ENCODE measurements at places on chromosomes 11 and 22.
A peak's percentile ranks its signal among the peaks of the same experiment; 100 is the strongest.

GRCh38 chr22:22954656-22955055 lies 67.0 kb downstream of the IGLL5 start:
- peak; percentile 24 for DNase-seq

DNA sequence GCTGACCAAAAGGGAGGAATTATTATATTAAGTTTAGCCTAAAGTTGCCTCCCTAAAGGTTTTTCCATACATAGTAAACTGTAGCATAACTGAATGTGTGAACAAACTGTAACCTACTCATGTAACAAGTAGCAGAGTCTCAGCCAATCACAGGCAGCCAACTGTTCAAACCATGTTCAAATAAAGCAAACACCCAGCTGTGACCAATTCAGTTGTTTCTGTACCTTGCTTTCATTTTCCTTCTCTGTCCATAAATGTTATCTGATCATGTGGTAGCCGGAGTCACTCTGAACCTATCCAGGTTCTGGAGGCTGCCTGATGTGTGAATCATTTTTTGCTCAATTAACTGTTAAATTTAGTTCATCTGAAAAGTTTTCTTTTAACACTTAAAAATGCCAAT lies 373.5 kb downstream of the GUCY1A2 start:
- DNase-seq = no peak

- no peak for DNase-seq
These were observed 1.3 kb downstream of the FAR1 start for GRCh38 chr11:13669544-13670488.

- DNase-seq = no peak
These were observed 269.1 kb downstream of the TBC1D22A start for GRCh38 chr22:47031628-47031915.

DNA sequence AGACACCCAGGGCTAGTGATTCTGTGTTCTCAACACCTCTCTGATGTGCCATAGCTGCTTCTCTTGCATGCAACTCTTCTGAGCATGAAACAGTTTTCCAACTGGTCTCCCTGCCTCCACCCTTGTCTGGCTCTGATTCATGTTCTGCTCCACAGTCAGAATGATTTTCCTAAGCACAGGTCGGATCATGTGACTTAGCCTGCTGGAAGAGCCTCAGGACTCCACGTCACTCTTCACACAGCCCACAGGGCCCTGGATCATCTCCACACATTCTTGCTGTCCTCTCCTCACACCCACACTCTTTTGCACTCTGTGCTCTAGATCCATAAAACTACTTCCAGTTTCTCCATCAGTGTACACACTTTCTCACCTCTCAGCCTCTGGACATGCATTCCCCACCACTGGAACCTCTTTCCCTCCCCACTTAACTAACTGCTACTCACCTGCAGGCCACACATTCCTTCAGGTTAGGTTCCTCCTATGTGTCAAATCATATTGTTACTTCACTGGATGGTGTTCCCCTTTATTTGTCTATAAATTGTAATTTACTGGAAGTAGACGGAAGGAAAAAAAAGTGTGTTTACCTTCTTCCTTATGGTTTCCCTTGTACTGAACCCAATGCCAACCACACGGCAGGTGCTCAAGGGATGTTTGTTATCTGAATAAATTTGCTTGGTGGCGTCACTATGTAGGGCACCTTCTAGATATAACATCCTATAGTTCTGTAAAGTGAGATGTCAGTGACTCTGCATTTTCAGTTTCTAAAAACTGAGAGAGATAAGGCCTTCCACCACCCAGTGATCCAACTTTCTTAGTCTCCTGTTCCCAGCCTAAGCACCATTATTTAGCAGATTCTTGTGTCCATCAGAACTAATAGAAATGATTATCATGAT lies 133.7 kb downstream of the ETS1 start:
- DNase-seq = no peak

- DNase-seq = peak; percentile 21
These were observed 2.9 kb upstream of the GGT5 start for GRCh38 chr22:24247564-24248344.

GRCh38 chr11:58059007-58059350 lies 28.2 kb downstream of the OR6Q1 start:
- DNase-seq = no peak

DNA sequence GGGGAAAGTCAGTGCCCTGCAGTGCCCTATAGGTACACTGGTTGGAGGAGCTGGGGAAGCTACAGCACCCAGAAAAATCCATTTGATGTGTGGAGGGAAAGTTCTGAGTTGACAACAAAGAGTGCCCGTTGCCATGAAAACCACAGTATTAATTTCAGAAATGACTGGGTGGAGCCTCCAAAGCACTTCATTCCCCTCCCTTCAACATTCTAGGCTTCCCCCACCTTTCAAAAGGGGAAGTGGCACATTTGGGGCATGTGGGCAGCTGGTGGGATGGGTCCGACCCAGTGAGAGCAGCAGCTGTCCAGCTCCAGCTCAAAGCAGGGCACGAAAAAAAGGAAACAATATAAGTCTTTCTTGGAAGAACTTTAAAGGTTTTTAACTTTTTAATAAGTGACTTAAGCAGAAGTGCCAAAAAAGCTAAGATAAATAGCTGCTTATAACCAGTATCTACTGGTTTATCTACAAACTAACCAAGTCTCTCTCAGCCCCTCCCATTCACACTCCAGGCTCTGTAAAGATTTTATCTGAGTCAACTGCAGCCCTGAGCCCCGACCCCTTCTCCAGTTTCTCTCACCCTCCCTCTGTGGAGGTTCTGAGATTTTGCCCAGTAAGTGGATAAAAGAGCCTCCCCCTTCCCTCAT lies 9.0 kb upstream of the AHNAK start:
- DNase-seq = peak; percentile 95

DNA sequence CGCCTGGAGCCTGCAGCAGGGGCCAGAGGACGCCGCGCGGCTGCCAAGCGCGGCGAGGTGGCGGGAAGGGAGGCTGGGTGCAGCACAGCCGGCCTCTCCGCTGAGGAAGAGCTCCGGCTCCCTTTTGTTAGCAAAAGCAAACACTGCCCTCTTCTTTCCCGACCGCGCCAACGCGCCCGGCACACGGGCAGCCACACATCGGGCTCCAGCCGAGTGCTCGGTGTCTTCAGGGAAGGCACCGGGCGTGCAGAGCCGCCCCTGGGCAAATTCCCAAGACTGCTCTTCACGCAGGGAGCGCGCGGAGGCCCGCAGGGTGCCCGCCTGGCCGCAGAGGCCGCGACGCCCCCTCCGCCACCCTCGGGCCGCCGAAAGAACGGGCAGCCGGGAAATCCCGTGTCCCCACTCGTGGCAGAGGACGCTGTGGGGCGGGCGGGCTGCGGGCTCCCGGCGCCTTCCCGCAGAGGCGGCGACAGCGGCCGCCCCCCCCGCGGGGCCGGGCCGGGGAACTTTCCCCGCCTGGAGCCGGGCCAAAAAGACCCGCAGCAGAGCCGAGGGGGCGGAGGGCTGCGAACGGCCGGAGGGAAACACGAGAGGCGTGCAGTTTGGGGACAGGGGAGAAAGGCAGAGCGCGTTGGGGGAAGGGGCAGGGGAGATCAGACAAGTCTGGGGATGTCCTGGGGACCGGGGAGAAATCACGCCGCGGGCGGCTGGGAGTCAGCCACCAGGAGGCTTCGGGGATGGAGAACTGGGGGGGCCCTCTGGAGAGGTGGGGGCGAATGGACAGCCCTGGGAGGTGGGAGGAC lies 931 bp downstream of the CADM1 start:
- DNase-seq = no peak

DNA sequence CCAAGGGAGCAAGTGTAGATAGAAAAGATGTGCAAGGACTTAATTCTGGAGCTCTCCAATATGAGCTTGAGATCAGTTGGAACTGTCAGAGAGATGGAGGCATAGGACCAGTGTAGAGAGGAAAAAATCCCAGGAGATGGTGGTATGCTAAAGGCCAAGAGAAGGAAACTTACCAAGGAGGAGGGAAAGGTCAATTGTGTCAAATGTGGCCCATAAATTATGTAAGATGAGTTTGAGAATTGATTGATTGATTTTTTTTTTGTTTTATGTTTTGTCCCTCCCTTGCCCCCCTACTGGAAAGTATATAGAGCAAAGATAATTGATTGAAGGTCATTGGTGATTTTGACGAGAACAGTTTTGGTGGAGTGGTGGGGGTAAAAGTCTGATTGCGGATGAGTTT lies 2.8 kb upstream of the USP2 start:
- no peak for DNase-seq

DNA sequence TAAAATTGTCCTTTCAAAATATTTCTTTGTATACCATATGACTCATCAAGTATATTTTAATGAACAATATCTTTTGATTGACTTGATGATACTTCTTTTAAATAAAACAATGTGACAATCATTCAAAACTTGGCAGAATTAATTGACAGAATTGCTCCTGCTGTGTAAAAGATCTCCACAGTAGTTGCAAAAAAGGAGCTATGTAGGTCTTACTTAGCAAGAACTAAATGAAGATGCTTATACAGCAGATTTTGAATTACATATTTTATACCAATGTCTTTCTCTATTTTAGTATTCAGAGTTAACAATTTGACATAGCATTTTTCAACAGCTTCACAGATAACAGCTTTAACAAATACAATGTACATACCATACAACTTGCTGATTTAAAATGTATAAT lies 144.9 kb downstream of the DYNC2H1 start:
- no peak for DNase-seq

DNA sequence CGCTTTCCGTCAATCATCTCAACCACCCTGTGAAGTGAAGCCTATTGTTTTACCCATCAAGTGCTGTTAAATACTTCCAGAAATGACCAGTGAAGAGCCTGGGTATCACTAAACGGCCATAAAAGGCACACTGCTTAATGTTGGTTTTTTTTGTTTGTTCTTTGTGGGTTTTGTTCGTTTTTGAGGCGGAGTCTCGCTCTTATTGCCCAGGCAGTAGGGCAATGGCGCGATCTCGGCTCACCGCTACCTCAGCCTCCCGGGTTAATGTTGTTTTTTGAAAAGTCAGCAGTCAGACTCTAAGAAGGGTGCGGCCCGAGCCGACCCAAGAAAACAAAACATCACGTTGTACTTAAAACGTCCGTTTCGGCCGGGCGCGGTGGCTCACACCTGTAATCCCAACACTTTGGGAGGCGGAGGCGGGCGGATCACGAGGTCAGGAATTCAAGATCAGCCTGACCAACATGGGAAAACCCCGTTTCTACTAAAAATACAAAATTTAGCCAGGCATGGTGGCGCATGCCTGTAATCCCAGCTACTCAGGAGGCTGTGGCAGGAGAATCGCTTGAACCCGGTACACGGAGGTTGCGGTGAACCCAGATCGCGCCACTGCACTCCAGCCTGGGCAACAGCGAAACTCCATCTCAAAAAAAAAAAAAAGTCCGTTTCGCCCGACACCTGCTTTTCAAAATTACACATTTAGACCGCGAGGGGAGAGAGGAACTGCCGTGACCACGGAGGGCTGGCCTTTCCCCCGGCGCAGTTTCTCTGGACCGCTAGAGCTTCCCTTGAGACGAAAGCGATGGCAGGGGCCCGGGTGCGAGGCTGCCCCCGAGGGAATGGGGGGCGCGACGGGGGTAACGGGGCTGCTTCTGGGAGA lies 714 bp downstream of the CD59 start:
- peak; percentile 38 for DNase-seq

DNA sequence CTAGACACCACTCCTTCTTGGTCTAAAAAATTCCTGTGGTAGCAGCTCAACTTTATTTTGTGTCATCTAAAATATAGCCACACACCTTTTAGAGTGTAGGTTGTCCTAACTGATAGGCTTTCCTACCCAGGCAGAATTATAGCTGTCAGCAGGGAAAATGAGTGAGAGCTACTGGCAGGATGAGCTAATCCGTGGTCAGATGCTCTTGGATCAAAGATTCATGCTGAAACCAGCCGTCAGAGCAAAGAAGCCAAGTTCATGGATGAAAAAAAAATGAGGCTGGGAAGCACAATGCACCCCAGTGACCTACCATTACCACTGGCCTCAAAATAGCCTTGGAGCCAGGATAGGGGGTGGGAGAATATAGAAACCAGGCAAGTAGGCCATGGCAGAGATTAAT lies 113.1 kb upstream of the BLID start:
- DNase-seq = no peak

- no peak for DNase-seq
These were observed 9.9 kb downstream of the SLC43A3 start for GRCh38 chr11:57417056-57417455.

DNA sequence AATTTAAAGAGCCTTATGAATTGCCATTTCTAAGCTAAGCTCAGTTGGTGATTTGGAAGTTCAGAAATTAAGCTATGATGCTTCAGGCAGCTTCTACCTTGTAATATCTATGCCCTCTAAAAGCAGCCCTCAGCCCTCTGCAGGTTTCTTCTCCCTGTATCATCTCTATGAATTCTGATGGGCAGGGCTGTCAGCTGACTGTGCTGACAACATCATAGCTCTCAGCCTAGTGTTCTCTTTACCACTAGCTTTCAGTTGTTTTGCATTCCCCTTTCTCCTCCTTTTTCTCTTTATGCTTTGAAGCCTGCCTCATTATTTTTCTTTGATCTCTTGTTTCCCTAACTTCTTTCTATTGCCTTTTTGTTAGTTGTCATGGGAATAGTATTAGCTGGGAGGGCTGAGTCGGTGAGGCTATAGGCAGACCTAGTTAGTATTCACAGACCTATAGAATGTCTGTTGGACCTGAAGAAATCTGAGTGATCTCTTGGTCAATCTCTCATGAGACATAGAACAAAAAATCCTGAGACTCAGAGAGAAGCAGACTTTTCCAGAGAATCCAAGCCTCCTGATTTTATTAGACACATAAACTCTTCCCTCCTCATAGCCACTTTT lies 535.4 kb downstream of the RAB38 start:
- no peak for DNase-seq

DNA sequence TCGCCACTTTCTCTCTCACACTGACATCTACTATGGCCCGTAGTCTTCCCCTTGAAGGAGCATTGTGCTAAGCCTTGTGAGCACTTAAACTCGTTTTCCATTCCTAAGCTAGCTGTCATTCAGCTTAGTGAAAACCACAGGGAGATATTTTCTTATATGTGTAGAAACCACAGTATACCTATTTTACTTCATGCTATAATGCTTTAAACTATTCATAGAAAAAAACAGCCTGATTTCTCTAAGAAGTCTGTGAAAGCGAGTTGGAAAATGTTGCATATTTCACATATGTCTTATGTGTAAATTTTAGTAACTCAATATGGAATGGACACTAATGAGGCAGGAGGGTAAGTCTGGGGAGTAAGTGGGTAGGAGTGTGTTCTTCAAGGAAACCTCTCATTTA lies 194.3 kb upstream of the CTSC start:
- no peak for DNase-seq

GRCh38 chr22:48210198-48210580 lies 1447.7 kb downstream of the TBC1D22A start:
- DNase-seq = no peak

DNA sequence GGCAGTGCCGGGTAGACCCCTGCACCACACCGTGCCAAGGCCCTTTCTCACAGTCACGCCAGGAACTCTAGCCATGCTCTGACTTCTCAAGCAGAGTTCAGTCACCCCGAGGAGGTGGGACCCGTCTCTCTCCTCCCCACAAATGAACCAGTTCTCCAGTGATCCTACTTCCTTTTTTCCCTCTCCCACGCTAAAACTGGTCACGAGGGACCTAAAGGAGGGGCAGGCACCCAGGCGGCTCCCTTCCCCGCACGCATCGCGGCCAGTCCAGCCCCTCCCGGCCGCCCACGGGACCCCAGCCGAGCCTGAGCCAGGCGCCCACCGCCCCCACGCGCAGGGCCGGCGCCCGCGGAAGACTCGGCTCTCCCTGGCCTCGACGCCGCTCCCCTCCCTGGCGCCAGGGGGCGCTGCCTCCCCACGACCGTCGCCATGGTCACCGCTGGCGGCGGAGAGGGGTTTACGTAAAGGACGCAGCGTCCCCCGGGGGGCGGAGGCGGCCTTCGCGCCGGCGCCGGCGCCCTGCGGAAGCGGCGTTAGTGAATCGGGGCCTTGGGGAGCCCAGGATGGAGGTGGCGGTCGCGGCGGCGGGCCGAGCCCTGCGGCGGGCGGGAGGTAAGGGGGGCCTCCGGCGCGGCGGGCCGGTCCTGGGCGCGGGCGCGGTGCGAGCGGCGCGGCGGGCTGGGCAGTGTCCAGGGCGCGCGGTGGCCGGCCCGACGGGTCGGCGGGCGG lies at the start of gene DAGLA:
Gene DAGLA, plus strand, starts transcription at position 499 of the 729 bp plus-strand sequence. CDS start 39,765 bp downstream, outside the sequence.
- peak; percentile 65 for DNase-seq

Data from CD4-positive, alpha-beta T cell treated with Interleukin-4 for 4 hours (primary cell).